Left lobe of liver (tissue), 2 donors: ENCODE measurements at places on chromosomes 3 and 15. TPM values are rescaled to one million over a fixed set of nuclear protein-coding genes. Genes with fewer than 3 reads are reported as not detected.

MEGF11 gene
- not detected for total RNA-seq

UNC13C gene
- not detected for total RNA-seq

GASK1A gene
- total RNA-seq, result 19.9 TPM

PTH1R gene
- total RNA-seq, result 24.6 TPM

GPR176 gene
- 0.88 TPM for total RNA-seq

FHIT gene
- 5.1 TPM for total RNA-seq

CHL1 gene
- total RNA-seq, result 0.45 TPM

TERC gene
- total RNA-seq, result 3.1 TPM

PIERCE2 gene
- total RNA-seq, result 0.60 TPM

WNT5A gene
- 4.3 TPM for total RNA-seq

CCR5 gene
- 0.08 TPM for total RNA-seq

C3orf70 gene
- 0.28 TPM for total RNA-seq

CIDEC gene
- total RNA-seq, result 0.83 TPM

CPNE4 gene
- not detected for total RNA-seq

EIF4G1 gene
- total RNA-seq, result 341 TPM

GPR160 gene
- 0.96 TPM for total RNA-seq

EPHB3 gene
- total RNA-seq, result 0.65 TPM

ZMYND10 gene
- 1.7 TPM for total RNA-seq

FAM3D gene
- total RNA-seq, result 0.13 TPM

CSPG5 gene
- total RNA-seq, result 0.48 TPM

MYH15 gene
- 0.03 TPM for total RNA-seq

SFMBT1 gene
- total RNA-seq, result 14.0 TPM

PLSCR2 gene
- total RNA-seq, result not detected

LYZL4 gene
- total RNA-seq, result not detected

ACOX2 gene
- 285 TPM for total RNA-seq

SELENOT gene
- total RNA-seq, result 42.5 TPM

ADAMTSL3 gene
- 17.8 TPM for total RNA-seq

GOLGA6L9 gene
- 0.88 TPM for total RNA-seq

LRRC31 gene
- total RNA-seq, result 1.7 TPM

NRROS gene
- 1.7 TPM for total RNA-seq

GCNT3 gene
- 0.30 TPM for total RNA-seq

C3orf22 gene
- total RNA-seq, result not detected

EFCAB12 gene
- 0.40 TPM for total RNA-seq

ANKRD34C gene
- total RNA-seq, result not detected

ITIH1 gene
- 1,331 TPM for total RNA-seq

RARB gene
- total RNA-seq, result 2.2 TPM

GP5 gene
- total RNA-seq, result 0.10 TPM

GOLGA6L7 gene
- not detected for total RNA-seq

ACKR4 gene
- total RNA-seq, result not detected

TAGLN3 gene
- not detected for total RNA-seq

STRA6 gene
- total RNA-seq, result not detected

PLA2G4F gene
- total RNA-seq, result 0.25 TPM

B3GNT5 gene
- total RNA-seq, result 0.70 TPM

POLQ gene
- total RNA-seq, result 0.23 TPM

LMOD3 gene
- total RNA-seq, result not detected

PRSS50 gene
- 0.13 TPM for total RNA-seq

SLC2A2 gene
- total RNA-seq, result 351 TPM

ZNF774 gene
- 1.4 TPM for total RNA-seq
